ENCODE measurements at places on chromosomes 5 and 9.

DNA sequence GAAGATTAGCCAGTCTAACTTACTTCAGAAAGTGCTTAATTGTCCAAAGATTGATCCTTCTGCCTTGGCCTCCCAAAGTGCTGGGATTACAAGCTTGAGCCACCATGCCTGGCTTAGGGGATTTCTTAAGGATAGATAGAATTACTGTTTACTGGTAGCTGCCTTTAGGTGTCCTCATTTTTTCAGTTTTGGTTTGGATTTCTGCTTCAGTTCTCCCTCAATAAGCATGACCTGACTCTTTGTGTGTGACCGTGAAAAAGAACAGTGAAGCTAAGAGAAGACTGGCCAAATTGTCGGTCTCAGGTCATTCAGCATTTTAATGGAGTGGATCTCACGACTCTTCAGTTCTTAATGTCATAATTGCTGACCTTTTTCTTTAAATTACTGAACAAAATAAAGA, 22.9 kb upstream of the CMYA5 start:
- no peak for DNase-seq

DNA sequence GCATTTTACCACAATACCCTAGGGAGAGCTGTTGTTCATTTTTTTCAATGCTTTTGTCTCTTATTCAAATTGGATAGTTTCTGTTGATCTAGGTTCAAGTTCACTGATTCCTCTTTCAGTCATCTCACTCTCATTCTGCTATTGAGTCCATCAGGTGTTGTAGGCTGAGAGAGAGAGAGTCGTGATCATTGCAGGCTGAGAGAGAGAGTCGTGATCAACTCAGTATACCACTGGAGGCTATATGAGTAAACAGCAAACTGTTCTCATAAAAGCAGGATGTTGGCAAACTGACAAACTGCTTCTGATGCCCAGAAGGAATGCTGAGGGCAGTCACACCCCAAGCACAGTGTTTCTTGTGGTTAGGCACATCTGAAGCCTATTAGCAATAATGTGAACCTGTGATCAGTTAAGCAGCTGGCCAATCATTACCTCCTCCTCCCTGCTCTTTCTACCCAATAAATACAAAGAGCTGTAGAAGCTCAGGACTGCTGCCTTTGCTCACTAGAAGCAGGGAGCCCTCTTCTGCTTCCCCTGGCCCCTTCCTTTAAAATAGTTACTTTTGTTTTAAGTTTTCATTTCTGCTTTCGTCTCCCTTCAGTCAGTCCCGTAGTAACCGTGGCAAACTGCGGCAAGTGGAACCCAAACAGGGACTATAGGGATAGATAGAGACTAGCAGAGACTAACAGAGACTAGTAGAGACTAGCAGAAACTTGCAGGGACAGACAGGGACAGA, 476.1 kb upstream of the ACO1 start:
- DNase-seq, result no peak

GRCh38 chr9:98787766-98788335, 8.5 kb downstream of the ANKS6 start:
- no peak for DNase-seq

GRCh38 chr9:128903871-128904620, 16.7 kb upstream of the PHYHD1 start:
- DNase-seq, result no peak

DNA sequence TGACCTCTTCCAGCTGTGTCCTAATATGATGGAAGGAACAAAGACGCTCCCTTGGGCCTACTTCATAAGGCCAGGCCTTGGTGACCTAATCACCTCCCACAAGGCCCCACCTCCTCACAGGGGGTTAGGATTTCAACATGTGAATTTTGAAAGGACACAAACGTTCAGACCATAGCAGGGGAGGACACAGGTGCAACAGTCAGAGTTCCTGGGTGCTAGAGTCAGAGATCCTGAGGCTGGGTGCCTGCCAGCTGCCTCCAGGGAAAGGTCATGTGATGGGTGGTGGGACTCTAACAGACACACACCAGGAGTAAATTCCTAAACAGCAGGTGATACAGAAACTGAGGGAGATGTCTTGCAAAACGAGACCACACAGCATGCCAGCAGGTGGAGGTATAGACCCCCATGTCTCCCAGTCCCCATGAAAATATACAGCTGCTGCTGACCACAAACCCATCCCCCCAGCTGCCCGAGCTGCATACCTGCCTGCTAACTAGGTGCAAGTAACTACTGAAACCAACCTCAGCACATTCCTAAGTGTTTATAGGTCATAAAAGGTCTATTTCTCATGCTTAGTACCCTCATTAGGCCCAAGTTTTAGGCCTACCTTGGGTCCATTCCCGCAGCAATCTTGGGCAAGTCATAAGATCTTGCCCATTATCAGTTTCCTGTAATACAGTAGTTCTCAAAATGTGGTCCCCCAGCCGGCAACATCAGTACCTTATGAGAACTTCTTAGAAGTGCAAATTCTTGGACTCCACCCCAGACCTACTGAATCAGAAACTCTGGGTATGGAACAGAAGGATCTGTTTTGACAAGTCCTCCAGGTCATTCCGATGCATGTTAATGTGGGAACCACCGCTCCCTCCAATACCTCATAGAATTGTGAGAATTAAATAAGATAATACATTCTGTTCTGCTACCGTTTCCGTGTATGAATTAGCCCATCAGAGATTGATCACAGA, 245.3 kb downstream of the ENC1 start:
- DNase-seq, result no peak

- DNase-seq, result no peak
These were observed 344.9 kb downstream of the ICE1 start for GRCh38 chr5:5767286-5767928.

GRCh38 chr9:17876687-17877086, 297.8 kb downstream of the SH3GL2 start:
- DNase-seq, result no peak

DNA sequence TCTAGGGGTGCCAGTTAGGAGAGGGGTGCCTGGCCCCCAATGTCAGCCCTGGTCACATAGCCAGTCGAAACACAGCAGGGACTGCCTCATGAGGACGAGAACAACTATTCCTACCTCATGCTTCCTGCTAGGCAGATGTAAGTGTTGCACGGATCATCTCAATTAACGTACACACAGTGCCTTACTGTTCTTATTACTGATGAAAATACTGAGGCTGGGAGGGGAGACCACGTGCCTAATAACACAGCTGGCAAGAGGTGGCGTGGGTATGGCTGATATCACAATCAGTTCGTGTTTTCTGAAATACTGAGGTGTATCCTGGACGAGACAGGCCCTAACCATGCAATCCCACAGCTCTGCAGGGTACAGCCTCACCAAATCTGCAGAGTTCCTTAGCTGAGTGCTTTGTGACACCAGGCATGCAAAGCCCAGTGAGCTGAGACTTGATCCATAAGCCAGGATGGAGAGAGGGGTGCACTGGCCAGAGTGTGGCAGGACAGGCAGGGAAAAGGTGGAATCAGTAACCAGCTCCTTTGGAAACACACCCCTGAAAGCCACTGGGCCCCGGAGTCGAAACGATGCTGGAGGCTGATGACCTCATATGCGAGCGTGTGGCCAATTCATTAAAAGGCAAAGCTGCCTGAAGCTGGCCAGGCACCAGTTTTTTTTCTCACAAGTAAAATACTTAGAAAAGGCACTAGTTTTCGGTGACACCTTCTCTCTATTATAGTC, 63.9 kb downstream of the PRRT1B start:
- no peak for DNase-seq

DNA sequence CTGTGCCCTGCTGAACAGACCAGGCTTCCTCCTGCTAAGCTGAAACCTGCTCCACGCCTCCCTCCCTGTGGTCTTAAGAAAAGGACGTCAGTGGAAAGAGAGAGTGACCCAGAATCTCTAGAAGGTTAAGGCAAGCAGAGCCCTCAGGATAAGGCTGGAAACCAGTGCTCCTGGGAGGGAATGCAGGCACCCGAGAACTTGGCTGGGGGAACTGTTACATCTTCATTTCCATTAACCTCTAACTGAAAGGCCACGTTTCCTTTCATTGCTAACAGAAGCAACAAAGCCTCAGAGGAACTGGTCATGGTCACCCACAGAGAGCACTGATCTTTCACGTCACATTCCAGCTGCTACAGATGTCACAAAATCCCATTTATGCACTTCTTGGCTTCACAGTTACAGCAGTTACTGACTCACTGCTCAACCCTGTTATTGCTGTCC, 26.1 kb upstream of the AKNA start:
- no peak for DNase-seq

DNA sequence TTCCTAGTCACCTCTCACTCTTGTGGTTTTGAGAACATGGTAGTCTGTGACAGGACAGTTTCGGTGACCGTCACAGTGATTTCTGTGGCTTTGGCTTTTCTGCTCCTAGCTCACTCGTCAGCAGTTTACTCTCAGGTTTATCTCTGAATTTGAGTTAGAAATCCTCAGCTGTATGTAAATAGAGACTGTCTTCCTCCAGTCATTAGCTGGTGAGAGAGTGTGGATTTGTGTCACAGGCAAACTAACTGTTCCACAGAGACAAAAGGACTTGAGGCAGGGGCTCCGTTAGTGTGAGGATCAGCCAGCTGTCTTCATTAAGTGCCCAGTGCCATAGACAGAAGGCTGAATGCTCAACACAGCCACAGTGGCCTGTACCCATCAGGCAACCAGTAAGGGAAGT, 131.4 kb downstream of the CD180 start:
- DNase-seq, result no peak

- DNase-seq, result no peak
These were observed 8.2 kb upstream of the SLC46A2 start for GRCh38 chr9:112898872-112899311.

- DNase-seq, result no peak
These were observed 202.7 kb downstream of the CD180 start for GRCh38 chr5:66993882-66994281.

GRCh38 chr5:1497795-1498622, 25.8 kb downstream of the LPCAT1 start:
- DNase-seq, result no peak

DNA sequence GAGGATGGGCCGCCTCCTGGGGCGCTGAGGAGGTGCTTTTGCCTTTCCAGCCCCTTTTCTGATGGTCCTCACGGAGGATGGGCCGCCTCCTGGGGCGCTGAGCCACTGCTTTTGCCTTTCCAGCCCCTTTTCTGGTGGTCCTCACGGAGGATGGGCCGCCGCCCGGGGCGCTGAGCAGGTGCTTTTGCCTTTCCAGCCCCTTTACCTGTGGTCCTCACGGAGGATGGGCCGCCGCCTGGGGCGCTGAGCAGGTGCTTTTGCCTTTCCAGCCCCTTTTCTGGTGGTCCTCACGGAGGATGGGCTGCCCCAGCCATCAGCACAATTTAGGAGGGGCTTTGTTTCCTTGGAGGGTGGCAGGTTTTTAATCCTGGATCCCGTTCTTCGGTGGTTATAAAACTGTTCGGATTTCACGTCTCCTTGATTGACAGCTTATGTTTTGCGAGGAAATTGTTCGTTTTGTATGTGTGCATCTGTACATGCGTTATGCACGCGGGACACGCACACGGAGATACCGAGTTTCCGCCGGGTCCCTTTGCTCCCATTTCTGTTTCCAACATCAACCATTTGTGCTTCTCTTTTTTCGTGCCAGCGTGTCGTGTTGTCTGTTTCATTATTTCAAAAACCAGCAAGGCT, 34.7 kb upstream of the SLC9A3 start:
- DNase-seq, result no peak

- no peak for DNase-seq
These were observed 83.7 kb downstream of the MYO10 start for GRCh38 chr5:16852251-16853005.

GRCh38 chr9:96156171-96156974, 145.6 kb downstream of the HSD17B3 start:
- no peak for DNase-seq

GRCh38 chr5:1511048-1511447, 12.7 kb downstream of the LPCAT1 start:
- peak; percentile 1 for DNase-seq

DNA sequence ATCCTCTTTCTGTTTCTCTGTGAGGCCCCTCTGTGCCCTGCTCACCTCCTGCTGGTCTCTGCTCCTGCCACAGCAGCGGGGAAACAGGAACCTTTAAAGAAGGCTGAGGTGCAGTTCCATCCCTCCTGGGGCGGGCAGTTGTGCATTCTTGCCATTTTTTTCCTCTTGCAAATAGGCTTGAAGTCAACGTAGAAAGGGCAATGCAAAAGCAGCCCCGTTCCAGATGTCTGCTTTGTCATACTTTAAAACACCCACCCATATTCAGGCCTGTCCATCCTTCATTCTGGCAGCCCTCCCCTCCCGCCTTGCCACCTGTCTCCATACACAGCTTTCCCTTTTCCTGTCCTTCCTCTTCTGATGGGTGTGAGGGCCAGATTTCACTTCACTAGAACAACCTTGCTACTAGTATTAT, 65.4 kb upstream of the KLF9 start:
- DNase-seq, result no peak

GRCh38 chr9:95757439-95757838, 118.1 kb upstream of the ERCC6L2 start:
- DNase-seq, result no peak
